Cerebellar nuclear complex (tissue), 1 donor: ENCODE measurements at places on chromosomes 3 and 15.

DNA sequence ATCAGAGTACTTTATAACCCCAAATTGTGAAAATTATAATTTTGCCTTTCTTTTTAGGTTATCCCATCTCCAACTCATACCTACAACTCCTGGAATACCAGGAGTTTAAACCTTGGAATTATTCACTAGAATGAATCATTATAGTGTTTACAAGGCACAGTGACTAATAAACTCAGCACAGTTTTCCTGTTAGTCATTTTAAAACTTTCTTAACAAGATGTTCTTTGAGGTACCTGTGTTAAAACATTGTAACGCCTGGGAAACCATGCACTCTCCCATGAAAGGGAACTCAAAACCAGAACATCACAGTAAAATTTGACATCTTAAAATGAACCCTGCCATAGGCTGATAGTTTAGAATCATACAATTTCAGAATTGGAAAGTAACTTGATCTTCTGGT is 132.4 kb upstream of the OSTN start:
- DNase-seq = no peak

DNA sequence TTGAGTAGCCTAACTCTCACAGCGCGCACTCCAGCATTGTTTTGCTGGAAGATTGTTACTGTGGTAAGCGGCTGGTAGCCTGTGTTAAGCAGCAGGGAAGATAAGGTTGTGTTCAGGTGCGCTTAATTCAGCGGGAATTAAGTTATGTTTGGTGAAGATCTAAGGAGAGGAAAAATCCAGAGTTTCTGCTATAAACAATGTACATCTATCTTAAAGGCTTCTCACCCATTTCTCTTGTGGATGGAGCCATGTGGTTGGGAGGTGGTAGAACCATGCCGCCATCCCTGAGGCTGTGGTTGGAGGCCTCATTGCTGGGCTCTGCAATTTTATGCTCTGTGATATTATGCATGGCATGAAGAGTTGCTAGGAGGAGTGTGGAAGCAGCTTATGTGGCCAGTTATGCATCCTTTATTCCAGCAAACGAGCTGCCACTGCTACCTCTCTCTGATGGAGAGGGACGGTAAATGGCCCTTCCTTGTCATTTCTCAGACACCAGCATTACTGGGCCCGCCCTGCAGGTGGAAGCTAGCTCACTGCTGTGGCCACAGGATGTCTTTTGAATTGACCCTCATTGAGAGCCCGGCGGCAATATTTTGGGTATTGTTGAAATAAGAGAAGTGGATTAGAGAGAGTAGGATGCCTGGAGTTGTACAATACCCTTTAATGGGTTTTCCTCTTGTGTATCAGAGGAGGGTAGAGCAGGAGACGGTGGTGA is 1.3 kb downstream of the MINAR1 start:
- no peak for DNase-seq

DNA sequence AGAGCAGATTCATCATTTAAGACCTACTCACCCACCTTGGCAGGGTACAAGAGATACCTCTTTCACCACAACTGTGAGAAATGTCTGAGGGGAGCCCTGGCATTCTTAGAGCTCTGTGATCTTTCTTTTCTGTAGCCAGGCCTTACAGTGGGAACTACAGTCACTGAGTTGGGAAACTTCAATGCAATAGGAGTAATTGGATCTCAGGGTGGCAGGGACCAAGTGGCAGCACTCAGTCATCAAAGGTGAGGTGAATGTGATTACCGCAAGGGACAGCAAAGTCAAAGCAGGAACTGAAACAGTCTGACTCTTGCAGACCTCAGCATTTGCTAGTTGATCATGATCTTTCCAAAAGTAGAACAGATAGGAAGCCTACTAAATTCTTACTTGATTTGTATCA is 7.2 kb upstream of the MCF2L2 start:
- no peak for DNase-seq

DNA sequence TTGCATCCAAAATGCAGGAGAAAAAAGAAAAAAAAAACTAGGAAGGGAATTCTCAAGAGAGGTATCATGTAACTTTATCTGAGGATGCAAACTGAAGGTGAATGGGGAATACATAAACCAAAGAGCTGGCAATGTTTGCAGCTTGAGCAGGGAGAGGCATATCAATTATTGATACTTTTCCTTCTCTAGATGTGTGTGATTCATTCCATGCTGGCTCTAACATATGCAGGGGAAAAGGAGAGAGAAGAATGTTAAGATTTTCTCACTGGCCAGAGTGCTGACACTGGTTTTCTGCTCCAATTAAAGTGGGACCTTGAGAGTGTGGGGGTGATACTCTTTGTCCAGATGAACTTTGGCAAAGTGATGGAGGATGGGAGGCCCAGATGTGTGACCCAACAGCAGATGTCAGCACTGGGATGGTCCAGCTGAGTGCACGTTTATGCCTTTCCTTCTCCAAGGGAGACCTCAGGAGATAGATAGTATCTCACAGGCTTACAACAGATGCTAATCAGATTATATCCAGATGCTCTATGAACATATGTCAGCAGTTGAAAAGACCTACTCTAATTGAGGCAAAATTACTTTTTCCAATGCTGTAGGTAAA is 50.0 kb upstream of the PSMD6 start:
- no peak for DNase-seq

- no peak for DNase-seq
These were observed 53.6 kb upstream of the GATA2 start for GRCh38 chr3:128546646-128547045.

DNA sequence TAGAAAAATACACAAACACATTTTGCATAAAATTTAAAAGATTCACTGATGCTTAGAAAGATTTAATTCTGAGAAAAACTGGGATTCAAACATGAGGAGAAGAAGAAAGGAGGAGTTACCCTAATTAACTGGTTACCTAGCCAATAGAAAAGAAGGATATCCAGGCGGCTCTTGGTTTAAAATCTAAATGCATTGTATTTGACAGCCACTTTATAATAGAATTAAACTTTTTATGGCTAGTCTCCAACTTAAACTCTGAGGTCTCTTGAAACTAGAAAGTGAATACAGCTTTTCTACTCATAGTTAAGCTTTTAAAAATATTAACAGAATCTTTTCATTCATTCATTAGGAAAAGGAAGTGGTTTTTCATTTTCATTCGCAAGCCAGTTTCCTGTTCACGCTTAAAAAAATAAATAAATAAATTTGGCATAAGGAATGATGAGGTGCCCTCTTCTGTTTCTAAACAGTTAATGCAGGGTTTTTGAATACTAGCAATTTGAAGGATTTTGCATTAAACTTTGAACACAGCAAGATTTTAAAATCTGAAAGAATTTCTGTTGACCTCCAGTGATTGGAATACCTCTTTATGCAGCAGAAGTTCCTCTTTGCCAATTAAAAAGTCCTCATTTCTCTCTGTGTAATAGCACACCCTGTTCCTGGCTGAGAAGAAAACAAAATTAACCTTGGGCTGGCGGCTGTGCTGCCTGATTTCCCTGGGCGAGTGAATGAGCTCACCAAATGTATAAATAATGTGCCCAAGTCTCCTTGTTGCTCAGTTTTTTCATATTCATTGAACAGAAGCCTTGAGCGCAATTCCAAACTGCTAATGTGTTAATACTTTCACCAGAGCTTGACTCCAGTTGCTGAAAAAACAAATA is 105.1 kb downstream of the ZMAT3 start:
- no peak for DNase-seq

DNA sequence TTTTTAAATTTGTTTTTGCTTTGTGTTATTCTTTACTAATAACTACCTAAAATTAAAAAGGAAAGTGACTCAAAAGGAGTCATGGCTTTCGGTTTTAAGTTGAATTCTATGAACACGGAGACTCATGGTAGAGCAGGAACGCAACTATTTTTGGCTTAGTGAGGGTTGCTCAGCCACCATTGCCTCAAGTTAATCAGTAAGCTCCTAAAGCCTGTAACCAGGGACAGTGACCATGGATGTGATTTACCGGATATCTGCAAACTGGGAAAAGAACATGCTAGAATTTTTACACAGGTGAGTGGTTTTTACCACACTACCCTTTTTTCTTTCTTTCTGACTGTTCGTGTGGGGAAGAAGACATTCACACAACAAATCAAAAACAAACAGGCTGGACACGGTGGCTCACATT is 11.8 kb downstream of the SLC12A8 start:
- no peak for DNase-seq

DNA sequence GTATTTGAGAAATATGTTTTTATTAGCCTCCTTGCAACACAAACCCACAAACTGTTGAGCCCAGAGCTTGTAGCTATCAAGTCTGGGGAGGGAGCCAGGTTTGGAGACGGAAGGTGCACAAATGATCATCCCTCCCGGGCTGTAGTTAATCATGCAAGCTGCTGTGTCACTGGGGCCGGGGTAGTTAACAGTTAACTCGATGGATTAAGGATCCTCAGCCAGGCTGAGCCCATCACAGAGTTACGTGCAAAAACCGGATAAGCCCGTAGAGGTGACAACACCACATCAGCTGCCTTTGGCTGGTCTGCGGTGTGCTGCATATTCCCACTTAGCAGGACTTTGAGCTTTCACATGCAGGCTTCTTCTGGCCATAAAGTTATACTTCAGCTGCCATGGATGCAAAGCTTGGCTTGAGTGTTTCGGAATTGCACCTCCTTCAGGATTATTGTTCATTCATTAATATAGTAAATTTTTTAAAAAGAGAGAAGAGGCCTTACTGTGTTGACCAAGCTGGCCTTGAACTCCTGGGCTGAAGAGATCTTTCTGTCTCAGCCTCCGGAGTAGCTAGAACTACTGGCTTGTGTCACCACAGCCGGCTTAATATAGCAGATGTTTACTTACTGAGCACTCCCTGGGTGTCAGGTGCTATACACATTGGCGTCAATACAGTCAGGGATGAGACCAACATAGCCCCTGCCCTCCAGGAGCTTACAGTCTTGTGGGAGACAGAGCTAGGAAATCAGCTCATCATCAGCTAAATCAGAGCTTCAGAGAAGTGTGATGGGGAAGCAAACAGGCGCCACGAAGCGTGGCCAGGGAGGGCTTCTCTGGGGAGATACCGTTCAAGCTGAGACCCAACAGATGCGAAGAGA is 226.8 kb upstream of the BHLHE40 start:
- DNase-seq = no peak

DNA sequence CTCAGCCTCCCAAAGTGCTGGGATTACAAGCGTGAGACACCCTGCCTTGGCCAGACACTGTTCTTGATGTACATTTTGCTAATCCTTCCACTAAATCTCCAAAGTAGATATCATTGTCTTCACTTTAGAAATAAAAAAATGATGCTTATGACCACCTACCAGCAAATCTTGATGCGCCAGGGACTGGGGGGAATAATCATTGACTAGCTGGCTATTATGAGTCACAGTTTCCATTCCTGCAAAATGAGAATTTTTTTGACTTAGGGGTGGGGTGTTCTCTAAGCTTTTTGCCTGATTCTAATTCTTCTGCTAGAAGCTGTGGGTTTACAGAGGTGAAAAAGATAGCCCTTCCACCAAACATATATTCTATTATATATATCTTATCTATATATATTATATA is 17.1 kb upstream of the RFC4 start:
- no peak for DNase-seq

DNA sequence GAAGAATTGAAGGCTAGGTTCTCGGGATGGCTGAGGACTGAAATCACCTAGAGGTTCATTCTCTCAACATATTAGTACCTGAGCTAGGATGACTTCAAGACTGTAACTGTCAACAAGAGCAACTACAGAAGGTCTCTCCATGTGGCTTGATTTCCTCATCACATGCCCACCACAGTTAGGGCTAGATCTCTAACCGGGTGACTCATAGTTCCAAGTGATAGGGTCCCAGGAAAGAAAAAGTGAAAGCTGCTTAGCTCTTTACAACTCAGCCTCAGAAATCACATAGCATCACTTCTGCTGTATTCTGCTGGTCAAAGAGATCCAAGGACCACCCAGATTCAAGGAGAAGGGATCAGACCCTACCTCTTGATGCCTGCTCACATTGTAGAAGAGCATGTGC is 165.4 kb upstream of the AGTR1 start:
- no peak for DNase-seq

- DNase-seq = no peak
These were observed 215.6 kb upstream of the VEPH1 start for GRCh38 chr3:157718800-157719199.

- no peak for DNase-seq
These were observed 27.6 kb upstream of the UTS2B start for GRCh38 chr3:191357909-191358308.

GRCh38 chr3:140122183-140122582 is 187.2 kb downstream of the CLSTN2 start:
- no peak for DNase-seq

- DNase-seq = no peak
These were observed 226.7 kb upstream of the FEZF2 start for GRCh38 chr3:62600033-62600432.

GRCh38 chr3:124747111-124747981 is 17.1 kb downstream of the UMPS start:
- no peak for DNase-seq

DNA sequence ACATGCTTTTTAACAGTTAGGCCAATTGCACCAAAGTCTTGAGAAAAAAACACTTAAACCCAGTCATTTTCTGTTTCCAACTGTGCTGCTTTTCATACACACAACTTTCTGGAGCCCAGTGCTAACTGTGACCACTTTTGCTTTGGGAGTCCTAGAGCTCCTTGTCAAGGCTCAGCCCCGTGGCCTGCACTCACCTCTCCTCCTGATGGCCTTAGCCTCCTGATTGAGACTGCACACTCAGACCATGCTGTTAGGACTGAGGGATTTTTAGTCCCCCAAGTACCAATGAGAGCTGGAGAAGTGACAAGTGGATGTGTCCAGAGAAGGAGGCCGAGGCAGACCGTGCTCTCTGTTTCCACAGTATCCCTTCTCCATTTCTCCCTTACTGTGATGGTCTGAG is 15.2 kb upstream of the RARRES1 start:
- DNase-seq = no peak

GRCh38 chr15:58138106-58138505 is at the start of gene AQP9:
AQP9 (plus strand) TSS chr15:58138381; CDS start chr15:58138566, 185 bp downstream.
- DNase-seq = no peak

- DNase-seq = no peak
These were observed 76.2 kb upstream of the ADPGK start for GRCh38 chr15:72859757-72860145.

DNA sequence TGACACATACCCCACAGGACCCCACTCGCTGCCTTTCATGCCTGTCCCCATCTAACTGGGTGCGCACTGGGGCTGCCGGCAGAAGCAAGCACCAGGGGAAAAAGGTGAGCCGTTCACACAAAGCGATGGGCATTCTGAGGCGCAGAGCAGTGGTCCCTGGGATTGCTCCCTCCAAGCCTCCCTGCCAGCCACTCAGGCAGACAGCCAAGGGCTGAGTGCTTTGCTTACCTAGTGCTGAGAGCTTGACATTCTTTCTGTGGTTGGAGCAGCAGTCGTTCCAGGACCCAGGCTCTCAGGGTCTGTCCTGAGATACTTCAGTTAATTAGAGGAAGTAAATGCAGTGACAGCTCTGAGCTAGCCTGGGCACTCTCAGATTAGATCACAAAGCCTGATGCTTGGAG is 5.7 kb downstream of the ESYT3 start:
- no peak for DNase-seq
